OCI-LY7 (cell line): ENCODE measurements at places on chromosomes 6 and 20.

- DNase-seq = peak; percentile 41
Measured at GRCh38 chr6:87698547-87699006, 3.5 kb downstream of the AKIRIN2 start.

DNA sequence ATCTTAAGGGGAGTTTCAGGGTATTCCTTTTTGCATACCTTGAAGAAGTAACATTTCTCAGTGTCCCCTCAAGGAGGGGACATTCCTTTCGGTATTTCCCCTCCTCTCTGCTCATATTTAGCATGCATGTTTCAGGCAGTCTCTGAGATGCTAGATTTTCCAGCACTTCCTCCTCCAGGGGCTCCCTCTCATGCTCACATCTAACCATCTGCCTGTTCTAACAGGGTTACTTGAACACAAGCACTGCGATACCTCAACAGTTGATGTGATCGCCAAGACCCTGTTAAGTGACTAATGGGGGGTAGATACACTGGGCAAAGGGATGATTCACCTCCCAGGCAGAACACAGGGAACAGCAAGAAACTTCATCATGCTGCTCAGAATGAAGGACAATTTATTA, 12.9 kb upstream of the MCM3 start:
- DNase-seq = no peak

GRCh38 chr20:43538878-43539700, 19.7 kb upstream of the SGK2 start:
- no peak for DNase-seq

- no peak for DNase-seq
Measured at GRCh38 chr20:2109425-2110210, 8.0 kb downstream of the STK35 start.

GRCh38 chr6:75438013-75438431, 55.6 kb downstream of the FILIP1 start:
- DNase-seq = no peak

GRCh38 chr6:75333676-75334200, 49.1 kb upstream of the TMEM30A start:
- DNase-seq = no peak

- DNase-seq = no peak
Measured at GRCh38 chr6:45965792-45966191, 49.9 kb downstream of the CLIC5 start.

GRCh38 chr20:41480054-41480770, 113.6 kb upstream of the EMILIN3 start:
- peak; percentile 15 for DNase-seq

DNA sequence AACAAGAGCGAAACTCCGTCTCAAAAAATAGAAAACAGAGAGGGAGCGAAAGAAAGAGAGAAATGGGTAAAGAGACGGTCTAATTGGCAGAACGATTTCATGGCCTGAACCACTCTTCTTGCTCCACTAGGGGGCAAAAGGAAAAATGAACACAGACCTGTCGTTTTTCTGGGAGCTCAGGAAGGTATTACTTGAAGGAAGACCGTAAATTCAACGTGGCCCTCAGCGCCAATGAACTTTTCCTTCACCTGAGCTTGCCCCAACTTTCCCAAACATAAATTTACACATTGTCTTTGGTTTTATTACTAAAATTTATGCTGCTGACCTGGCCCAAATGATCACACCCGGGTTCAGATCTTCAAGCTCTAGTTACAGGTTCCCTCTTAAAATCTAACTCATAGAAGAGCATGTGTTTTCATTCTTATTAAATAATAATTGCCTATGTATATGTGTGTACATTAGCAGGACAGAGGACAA, 67.3 kb downstream of the ATP9A start:
- DNase-seq = peak; percentile 57

GRCh38 chr6:118220429-118221128, 313.5 kb downstream of the SLC35F1 start:
- no peak for DNase-seq

- peak; percentile 94 for DNase-seq
Measured at GRCh38 chr20:50012282-50013263, 29.8 kb downstream of the SNAI1 start.

DNA sequence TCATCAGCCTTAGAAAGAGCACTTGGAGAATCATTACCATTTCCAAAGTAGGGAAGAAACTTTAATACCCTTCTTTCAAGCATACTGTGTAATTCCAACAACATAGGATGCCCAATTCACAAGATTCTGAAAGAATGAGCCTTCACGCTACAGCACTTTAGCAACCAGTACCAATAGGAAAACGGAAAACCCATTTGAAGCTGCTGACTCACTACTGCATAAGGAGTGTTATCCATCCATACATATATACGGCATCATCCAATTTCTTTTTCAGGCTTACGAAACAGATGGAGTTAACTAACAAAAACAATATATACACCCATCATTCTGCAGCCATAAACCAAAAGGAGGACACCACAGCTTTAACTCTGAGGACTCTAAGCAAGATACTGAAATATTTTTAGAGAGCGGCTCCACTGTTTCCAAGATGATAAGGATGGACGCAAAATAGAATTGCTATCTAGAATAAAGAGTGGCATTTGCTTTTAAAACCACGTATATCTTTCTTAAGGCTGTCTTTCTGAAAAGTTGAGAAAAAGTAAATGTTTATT, 24.9 kb downstream of the FYN start:
- no peak for DNase-seq

- DNase-seq = no peak
Measured at GRCh38 chr6:2531426-2532215, 219.1 kb downstream of the MYLK4 start.

DNA sequence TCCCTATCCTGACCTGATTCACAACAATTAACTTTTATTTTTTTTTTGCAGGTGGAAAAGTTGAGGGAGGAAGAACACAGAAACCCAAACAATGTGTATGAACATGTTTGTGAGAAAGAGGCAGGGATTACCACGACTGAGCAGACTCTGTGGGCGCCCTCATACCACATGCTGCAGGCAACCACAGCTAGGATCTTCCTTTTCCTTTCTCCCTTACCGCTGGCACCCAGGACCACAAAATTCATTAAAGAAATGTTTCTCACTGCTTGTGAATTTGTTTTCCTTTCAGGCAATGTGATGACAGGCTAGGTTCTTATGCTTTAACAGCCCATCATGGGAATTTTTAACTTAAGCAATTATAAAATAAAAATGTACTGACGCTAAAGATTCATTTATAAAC, 287.1 kb downstream of the GMDS start:
- DNase-seq = no peak

- peak; percentile 1 for DNase-seq
Measured at GRCh38 chr6:77620278-77620882, 32.5 kb upstream of the MEI4 start.

GRCh38 chr20:58235010-58235409, 6.6 kb upstream of the ANKRD60 start:
- DNase-seq = no peak

DNA sequence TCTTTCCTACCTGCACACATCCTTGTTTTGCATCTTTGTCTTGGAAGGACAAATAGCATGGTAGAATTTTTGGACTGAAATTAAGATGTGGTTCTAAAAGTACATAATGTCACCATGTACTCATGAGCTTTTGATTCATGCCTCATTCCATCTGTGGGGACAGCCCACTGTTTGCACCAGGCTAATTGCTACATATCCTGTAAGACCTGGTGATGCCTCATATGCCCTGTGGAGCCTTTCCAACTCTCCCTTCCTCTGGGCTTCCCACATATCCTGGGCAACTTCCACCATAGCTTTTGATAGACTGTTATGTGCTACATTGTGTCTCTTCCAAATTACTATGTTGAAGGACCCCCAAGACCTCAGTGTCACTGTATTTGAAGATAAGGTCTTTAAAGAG, 213.6 kb upstream of the PREP start:
- no peak for DNase-seq

DNA sequence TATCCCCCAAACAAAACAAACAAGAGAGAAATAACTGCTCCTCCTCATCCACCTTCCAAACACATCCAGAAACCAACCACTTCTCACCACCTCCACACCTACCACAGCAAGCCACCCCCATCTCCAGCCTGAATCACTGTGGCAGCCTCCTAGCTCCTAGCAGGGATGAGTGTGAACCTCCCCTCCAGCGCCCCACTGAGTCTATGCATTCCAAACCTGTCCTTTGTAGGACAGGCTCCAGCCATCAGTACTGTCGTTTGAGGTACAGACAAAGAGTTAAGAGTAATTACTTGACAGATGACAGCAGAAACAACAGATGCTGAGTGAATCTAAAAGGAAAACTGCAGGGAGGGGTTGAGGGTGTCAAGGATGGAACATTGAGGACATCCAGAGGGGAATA, 2.4 kb downstream of the METTL24 start:
- no peak for DNase-seq

DNA sequence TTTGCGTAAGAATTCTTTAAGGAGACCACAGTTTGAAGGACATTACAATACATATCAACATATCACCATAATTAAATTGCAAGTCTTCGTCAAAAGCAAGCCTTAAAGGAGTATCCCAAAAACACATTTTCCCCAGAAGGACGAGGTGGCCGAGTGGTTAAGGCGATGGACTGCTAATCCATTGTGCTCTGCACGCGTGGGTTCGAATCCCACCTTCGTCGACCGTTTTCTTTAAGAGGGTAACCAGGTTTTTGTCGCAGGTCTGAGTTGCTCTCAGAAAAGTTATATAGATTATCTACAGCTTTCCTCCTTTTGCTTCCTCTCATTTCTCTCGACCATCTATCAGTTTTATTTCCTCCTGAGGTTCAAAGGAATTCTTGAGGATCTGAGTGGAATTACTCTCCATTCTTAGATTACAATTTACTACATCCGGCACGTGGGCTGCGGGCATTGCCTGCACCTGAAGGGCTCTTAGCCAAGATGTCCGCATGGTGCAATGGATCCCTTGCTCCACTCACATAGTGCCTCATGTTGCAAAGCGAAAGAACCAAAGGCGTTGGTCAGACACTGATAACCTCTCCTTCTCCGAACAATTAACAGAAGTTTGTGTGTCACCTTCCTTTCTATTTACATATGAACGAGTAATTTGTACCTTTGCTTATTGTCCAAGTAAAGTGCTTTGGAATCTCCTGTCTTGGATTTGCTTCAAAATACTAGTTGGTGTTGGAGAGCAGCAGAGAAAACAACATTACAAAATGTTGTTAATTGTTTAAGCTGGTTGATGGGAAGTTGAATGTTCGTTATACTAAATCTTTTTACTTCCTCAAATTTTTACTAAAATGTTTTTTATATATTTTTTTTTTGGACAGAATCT, 14.0 kb downstream of the POM121L2 start:
- DNase-seq = no peak

DNA sequence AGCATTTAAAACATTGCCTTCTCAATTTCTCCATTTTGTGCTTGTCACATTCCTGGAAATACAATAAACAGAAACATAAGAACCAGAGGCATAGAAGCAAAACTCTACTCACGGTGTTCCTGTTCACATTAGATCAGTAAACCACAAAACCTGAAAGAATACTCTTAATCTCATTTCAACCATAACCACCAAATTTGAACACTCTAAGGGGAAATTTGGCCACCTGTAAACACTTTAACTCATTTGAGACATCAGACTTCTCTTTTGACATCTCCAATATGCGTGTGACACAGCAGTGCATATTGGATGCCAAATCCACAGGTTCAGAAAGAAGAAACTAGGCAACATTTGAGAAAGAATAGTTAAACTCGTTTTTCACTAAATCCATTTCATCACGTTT, 153.8 kb upstream of the IRAK1BP1 start:
- no peak for DNase-seq

DNA sequence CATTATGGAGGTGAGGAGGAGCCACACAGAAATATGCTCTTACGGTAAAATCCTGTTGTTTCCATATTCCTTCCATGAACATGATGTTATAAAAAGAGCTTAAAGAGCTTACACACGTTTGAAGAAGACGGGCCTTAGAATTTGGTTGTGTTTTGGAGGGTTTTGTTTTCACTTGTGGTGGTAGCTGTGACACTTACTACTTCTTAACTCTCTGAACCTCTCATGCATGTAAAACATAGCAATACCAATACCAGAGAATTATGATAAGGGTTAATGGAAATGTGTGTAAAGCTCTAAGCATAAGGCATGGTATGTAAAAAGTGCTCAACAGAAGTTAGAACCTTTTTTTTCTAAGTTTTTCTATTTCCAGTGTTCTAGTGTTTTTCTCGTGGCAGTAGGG, 256.1 kb upstream of the KCNQ5 start:
- no peak for DNase-seq

DNA sequence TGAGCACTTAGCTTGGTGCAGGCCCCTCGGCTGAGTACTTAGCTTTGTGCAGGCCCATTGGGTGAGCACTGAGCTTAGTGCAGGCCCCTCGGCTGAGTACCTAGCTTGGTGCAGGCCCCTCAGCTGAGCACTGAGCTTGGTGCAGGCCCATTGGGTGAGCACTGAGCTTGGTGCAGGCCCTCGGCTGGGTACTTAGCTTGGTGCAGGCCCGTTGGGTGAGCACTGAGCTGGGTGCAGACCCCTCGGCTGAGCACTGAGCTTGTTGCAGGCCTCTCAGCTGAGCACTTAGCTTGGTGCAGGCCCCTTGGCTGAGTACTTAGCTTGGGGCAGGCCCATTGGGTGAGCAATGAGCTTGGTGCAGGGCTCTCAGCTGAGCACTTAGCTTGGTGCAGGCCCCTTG, 387.1 kb downstream of the THBS2 start:
- no peak for DNase-seq

GRCh38 chr6:142398353-142398752, 96.5 kb downstream of the ADGRG6 start:
- no peak for DNase-seq

GRCh38 chr6:156146891-156147290, 630.3 kb upstream of the ARID1B start:
- DNase-seq = no peak

GRCh38 chr20:24996449-24997377, 4.2 kb upstream of the APMAP start:
- DNase-seq = no peak

GRCh38 chr6:112010328-112010727, 43.6 kb upstream of the CCN6 start:
- DNase-seq = no peak

DNA sequence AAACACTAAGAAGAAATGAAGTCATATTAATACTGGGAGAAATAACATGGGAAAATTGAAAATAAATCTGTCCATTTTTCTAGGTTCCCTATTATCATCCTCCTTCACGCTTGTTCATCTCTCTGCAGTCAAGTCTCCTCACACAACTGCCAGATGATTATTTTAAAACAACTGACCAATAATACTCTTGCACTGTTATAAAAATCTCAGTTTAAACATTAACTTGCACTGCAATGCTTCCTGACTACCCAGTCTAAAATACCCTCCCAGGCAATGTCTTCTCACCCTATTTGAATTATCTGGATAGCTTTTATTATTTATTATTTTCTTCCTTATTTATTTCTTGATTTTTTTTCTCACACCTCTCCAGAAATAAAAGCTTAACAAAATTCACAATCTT, 5.7 kb downstream of the EYS start:
- no peak for DNase-seq

- DNase-seq = no peak
Measured at GRCh38 chr6:154243793-154244750, 112.5 kb downstream of the IPCEF1 start.

GRCh38 chr20:48129345-48129942, 344.2 kb upstream of the SULF2 start:
- no peak for DNase-seq

GRCh38 chr6:88761237-88762031, 202.0 kb downstream of the RNGTT start:
- peak; percentile 54 for DNase-seq
